Stimulated activated CD8-positive, alpha-beta memory T cell treated with anti-CD3 and anti-CD28 coated beads, Interleukin-15, amount 100 ng/mL, for 48 hours (primary cell): ENCODE measurements at places on chromosomes 3 and 15.

DNA sequence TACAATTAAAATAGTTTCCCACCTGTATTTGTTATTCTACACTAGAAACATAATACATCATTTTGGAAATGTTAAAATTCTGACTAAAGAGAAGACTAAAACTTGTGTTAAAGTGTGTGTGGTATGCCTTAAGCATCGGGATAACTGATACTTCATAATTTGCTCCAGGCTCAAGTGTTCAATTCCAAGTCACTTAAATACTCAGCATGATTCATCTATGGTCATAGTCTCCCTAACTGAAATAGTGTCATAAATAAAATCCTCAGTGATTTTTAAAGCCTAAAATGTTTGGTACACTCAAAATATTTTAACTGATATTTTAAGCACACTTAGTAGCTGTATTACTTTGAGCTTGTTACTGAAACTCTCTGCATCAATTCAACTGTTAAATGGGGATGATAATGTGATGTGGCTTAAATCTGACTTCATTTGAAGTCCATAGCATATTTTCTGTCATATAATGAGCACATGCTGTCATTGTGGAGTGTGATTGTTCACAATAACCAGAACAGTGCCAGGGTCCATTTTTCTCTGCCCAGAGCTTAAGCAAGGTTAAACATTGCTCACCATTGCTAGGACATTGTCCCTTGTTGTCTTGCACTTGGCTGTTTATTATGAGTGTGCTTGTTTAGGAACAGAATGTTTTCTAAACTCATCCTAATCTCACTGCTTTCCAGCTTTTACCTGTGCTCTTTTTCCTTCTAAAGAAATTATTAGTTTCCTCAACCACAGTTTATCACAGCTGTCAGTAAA, 122.2 kb downstream of the KLHL25 start:
- no peak for DNase-seq

DNA sequence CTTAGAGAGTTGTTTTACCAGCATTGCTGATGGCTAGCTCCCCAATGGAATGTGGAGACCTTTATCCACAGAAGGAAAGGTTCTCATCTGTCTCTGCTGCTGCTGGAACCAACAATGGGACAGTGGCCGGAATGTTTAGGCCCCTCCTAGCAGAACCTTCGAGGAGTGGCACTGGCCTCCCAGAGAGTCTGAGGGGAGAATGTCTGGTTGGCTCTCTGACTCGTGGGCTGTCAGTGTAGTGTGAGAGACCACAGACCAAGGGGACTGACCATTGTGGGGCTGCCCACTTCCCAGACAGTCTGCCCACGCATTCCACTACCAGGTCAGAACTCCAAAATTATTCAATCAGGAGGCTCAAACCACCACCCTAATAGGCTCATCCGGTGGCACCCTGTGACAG, 5.1 kb downstream of the RASL12 start:
- DNase-seq = no peak

DNA sequence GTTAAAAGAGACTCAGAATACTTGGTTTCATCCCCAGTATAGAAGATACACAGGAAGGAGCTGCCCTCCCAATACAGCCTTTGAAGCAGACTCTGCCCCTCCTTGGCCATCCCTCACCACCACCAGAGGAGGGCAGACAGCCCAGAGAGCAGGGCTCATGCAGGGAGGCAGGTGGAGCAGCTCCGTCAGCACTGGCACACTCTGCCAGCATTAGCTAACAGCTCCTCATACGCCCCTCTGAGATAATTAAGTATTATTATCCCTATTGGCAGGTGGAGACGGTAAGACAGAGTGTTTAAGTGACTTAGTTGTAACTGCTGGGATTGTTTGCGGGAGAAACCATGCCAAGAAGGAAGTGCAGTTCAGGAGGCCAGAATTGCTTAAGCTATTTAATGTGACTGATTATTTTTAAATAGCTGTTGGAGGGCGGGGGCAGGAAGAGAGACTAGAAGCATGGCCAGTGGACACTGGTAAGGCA, 434.0 kb downstream of the EPHB1 start:
- DNase-seq = no peak

- no peak for DNase-seq
Observed at GRCh38 chr15:77823736-77824135, 191.0 kb upstream of the LINGO1 start.

DNA sequence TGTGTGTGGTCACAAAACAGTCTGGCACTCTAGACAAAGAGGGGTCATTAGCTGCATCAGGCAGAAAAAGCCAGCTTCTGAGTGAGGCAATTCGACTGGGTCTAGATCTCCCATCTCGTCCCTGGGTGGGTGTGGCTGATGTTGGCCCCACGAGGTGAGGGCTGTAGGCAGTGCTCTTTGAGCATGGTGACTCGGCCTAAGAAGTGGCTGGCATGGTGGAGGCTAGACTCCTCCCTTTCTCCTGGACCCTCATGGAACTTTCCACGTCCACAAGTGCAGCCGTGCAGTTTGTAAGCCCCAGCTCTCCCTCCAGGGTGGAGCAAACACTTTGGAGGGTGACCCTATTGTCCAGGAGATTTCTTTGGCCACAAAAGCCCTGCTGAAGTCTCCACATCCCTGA, 134.1 kb downstream of the OPA1 start:
- no peak for DNase-seq

DNA sequence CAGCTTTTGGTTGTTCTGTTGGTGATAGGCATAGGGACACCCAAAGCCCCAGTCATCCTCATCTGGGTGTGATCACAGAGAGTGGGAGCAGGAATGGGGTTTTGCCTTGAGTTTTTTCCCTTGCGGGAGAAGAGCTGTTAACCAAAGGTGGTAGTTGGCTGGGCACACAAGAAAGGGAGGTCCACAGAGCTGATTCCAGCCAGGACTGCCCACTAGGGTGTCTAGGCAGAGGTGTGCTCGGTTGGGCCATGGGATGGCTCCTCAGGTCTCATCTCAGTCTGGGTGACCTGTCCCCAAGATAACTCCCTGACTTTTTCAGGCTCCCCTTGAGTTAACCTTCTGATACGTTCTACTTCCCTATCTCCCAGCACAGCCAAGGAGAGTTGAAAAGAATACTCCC, 134.8 kb downstream of the PDE8A start:
- no peak for DNase-seq

GRCh38 chr15:36766449-36766848, 187.0 kb downstream of the CDIN1 start:
- DNase-seq = no peak

DNA sequence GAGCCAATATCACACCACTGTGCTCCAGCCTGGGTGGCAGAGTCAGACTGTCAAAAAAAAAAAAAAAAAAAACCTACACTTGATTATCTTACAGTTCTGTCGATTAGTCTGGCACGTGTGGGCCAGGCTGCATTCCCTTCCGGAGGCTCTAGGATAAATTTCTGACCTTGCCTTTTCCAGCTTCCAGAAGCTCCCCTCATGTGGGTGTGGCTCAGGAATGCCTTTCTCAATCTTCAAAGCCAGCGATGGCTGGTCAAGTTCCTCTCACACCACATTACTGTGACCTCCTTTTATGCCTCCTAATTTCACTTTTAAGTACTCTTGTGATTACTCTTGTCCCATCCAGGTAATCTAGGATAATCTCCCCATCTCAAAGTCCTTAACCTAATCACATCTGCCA, 58.2 kb upstream of the DUT start:
- no peak for DNase-seq

DNA sequence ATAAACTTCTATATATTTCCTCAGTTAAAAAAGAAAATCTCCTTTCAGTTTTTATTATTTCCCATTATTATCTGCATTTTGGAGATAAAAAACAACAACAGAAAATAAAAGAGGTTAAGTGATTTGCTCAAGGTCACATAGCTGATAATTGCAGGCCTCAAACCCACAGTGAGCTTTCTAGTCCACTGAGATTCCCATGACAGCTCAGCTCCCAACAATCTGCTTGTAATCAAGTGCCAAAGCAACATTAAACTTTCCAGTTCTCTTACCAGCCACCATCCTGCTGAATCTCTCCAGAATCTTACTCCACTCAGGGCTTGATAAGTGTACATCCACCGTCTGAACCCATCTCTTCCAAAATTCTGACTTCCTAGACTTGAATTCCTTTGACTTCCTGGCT, 318.2 kb upstream of the SEMA6D start:
- DNase-seq = no peak

DNA sequence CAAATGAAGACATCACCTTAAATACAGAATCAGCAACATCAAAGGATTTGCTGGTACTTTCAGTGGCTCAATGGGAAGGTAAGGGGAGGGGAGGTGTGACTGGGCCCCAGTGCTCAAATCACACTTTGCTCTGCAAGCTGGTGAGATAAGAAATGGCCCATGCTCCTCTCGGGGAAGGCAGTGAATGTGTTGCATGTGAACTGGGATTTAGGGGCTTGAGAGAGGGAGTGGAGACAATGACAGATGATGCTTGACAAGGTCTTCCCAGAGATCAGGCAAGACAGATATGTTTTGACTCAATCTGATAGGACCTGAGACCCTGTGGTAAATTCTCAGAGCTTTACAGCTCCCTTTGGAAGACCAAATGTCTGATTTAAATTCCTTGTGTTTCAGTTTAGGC, 233.0 kb upstream of the PROK2 start:
- DNase-seq = no peak

DNA sequence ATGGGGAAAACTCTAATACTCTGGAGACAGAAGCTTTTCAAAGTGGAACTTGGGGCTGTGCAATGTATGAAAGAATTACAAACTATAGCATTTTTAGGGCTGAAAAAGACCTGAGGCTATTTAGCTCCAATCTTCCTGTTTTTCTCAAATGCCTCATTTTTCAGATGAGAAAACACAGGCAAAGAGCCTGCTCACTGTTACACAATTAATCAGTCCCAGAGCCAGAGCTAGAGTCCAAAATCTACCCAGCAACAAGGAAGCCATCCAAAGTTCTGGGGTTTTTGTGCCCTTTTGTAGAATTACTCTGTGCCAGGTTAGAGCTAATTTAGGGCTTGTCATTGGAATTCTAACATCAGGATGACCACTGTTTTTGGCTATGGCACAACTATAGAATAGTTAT, 45.5 kb downstream of the GPR149 start:
- no peak for DNase-seq
